Activated CD8-positive, alpha-beta T cell treated with anti-CD3 and anti-CD28 coated beads for 36 hours (primary cell): ENCODE measurements at places on chromosomes 5 and 9.

DNA sequence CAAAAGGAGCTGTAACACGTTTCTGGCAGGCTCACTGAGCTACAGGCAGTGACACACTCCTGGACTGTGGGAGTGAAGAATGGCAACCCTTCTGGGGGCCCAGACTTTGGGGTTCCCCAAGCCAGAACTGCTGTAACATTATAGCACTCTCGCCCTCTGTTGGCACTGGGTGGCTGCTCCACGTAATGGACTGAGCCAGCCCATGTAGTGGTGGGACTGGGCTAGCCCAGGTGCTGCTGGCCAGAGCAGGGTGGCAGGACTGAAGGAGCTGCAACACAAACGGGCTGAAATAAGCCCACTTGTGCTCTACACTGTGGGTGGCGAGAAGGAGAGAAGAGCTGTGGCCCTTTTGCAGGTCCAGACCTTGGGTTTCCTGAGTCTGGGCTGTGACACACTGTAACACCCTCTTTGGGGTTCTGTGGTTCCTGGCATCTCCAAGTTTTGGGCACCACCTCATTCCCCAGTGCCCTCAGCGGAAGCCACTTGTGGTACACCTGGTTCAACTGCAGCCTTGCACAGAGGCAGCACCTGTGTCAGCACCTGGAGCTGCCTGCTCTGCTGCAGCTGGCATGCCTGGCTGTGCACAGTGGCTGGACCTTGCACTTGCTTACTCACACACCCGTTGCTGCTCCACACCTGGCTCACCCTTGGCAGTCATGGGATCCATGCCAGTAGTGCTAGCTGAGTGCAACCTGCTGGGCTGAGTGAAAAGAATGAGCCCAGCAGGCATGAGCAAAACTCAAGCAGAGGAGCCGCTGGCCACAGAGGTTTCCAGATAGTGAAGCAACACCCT lies 95.0 kb upstream of the PRR16 start:
- no peak for DNase-seq

- DNase-seq, result no peak
Measured at GRCh38 chr9:69476797-69477196, 151.8 kb downstream of the ENTREP1 start.

DNA sequence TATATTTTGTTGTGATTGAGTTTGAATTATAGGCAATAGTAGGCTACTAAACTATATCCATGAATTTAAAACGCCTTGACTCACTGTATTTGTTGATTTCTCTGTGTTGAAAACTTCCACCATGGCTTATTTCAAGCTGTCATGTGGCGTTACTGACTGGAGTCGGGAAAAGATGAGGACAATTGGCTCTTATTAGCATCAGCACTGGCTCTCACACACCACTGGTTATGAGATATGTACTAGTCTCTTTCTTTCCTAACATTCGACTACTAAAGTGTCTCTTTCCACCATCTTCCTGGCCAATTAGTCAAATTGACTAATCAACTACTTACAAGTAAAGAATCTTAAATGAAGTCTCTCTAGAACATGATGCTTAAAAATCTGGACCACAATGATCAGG lies 9.1 kb upstream of the DAB2 start:
- DNase-seq, result no peak

- no peak for DNase-seq
Measured at GRCh38 chr9:89080193-89080592, 88.9 kb downstream of the S1PR3 start.

GRCh38 chr5:72459913-72460312 lies 47.3 kb downstream of the ZNF366 start:
- no peak for DNase-seq

- no peak for DNase-seq
Measured at GRCh38 chr9:127545196-127546124, 66.6 kb upstream of the STXBP1 start.

- no peak for DNase-seq
Measured at GRCh38 chr5:27855491-27855890, 817.1 kb upstream of the CDH9 start.

DNA sequence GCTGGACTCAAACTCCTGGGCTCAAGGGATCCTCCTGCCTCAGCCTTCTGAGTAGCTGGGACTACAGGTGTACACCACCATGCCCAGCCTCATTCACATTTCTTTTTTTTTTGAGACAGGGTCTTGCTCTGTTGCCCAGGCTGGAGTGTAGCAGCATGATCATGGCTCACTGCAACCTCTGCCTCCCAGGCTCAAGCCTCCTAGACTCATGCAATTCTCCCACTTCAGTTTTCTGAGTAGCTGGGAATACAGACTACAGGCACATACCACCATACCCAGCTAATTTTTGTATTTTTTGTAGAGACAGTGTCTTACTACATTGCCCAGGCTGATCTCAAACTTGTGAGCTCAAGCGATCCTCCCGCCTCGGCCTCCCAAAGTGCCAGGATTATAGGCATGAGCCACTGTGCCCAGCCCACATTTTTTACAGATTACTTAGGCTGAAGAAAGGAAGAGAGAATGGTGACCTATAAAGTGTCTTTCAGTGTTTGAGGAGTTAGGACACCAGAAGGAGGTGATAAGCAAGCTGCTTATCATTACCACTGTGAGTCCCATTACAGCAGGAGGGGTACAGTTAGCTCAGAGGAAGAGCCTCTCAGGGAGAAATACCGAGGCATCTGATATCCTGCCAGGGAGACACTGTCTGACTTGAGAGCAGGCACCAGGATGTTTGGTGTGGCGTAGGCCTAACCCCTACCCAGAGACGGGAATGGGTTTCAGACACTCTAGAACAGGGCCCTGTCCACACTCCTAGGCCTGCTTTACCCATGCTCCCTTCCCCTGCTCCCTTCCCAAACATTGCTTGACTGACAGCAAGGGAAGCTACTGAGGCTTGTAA lies 9.7 kb downstream of the FAXDC2 start:
- DNase-seq, result no peak

- DNase-seq, result no peak
Measured at GRCh38 chr5:83011985-83012384, 65.2 kb downstream of the TMEM167A start.

DNA sequence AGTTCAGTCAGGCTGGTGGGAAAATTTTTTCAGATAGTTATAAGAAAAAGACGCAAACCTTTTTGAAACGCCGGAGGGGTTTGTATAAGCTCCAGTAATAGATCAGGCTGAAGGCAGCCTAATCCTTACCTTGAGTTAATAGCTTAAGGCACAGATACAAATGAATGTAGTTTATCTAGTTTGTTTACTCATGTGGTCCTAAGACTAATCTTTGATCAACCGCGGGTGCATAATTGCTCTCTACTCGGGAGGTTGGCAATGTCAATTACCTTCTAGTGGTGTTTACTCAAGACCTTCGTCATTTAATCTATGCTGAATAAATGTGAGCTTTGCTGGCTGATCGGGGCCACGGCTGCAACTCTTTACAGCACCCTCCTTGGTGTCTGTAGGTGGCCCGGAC lies 665 bp upstream of the INSL4 start:
- no peak for DNase-seq

GRCh38 chr5:123359454-123360200 lies 63.6 kb downstream of the CEP120 start:
- DNase-seq, result no peak

DNA sequence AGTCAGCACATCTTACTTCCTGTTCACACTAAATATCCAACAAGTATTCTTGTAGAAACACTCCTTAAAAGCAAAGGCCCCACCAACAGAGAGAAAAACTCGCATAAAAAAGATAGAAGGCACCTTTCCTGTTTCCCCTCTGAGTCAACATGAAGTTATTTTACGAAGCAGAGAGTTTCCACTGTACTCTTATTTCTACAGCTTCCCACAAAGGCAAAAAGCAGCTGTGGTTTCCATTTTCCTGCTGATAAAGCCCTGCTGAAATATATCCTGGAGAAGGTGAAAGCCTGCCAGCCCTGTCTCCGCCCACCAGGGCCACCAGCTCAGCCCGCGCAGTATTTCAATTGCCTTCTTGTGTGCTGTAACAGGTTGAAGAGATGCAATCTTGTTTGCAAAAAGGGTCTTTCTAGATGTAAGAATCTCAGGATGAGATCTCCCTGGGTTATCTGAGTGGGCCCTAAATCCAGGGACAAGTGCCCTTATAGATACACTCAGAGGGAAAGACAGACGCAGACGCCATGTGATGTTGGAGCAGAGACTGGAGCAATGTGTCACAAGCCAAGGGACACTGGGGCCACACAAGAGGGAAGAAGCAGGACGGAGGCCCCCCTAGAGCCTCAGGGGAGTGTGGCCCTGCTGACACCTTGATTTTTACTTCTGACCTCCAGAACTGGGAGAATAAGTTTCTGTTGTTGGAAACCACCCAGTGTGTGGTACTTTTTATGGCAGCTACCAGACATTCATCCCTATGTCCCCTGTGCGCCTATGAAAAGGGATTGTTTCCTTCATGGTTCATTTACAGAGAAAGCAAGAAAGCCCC lies 19.9 kb downstream of the SEMA4D start:
- peak; percentile 75 for DNase-seq

- no peak for DNase-seq
Measured at GRCh38 chr5:127665641-127666040, 16.8 kb downstream of the CTXN3 start.

GRCh38 chr5:121429761-121430160 lies 421.9 kb upstream of the FTMT start:
- DNase-seq, result no peak

GRCh38 chr5:44387406-44387805 lies 1.8 kb downstream of the FGF10 start:
- DNase-seq, result no peak

DNA sequence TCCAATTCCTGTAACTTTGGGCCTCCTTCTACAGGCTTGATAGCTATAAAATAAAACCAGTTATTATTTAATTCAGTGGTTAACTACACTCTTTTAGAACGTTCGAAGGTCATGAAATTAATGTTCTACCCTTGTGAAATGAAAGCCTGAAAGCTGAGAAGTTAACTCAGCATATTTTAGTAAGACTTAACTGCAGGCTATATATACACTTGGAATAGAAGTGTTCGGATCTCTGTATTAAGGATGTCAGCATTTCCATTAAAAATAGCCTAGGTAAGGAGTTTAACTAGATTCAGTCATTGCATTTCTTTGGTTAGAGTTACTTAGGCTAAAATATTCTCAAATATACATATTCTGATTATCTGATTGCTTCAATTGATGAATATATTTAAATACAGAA lies 229.2 kb downstream of the MRPS30 start:
- DNase-seq, result no peak

DNA sequence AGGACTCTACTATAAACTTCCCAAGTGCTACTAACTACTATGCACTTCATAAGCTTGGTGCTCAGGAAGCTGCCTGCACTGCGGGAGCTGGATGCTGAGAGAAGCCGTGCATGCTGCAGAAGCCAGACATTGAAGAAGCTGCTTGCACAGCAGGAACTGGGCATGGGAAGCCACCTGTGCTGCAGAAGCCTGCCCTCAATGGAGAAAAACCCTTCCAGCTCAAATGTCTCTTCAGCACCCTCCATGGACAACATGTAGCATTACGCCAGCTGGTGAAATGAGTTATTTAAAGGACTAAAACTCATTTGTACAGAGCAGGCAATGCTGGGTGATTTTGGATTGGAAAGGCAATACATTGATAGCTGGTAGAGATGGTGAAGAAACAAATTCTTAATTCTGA lies 247.2 kb downstream of the KIF4B start:
- DNase-seq, result no peak

- no peak for DNase-seq
Measured at GRCh38 chr9:134897584-134898170, 17.1 kb downstream of the FCN2 start.

DNA sequence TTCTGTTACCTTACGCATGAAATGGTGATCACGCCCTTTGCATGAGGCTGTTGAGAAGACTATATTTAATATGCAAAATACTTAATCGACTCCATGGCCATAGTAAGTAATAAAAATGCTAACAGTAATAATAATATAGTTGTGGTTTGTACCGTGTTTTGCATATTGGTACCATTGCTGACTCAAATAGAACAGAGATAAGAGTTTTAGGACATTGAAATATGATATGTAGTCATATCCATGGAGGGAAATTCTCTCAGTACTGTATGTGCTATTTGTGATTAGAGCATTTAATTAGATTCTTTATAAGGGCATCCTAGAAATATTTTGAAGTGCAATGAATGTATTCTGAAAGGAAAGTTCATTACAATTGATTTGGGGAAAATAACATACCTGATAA lies 41.9 kb downstream of the CFAP90 start:
- no peak for DNase-seq

DNA sequence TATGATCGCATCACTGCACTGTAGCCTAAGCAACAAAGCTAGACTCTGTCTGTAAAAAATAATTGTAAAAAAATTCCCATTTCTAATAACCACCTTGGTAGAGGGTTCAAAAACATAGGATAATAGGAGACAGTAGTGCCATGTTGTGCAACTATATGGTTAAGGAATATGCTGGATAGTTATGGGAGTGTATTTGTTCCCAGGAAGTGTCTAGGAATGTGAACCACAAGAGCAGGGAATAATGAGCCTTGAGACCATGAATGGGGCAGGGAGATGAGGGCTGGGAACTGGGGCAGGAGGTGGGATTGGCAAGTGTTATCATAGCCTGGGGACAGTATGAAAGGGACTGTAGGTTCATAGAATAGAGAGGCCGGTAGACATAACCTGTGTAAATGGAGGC lies 50.4 kb downstream of the RUSC2 start:
- DNase-seq, result no peak

DNA sequence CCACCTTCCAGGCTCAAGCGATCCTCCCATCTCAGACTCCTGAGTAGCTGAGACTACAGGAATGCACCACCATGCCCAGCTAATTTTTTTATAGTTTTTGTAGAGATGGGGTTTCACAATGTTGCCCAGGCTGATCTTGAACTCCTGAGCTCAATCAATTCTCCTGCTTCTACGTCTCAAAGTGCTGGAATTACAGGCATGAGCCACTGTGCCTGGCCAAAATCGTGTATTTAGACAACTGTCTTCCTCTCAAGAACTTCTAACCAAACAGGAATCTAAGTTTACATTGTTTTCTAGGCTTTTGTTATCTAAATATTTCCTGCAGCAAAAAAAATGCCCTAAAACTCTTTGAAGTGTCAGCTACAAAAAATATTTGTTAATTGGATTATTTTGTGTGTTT lies 78.8 kb downstream of the NLN start:
- no peak for DNase-seq

- no peak for DNase-seq
Measured at GRCh38 chr9:37209431-37210386, 89.3 kb downstream of the ZCCHC7 start.

- no peak for DNase-seq
Measured at GRCh38 chr9:86486891-86487837, 133.0 kb upstream of the TUT7 start.

GRCh38 chr5:174765540-174765939 lies 41.2 kb downstream of the MSX2 start:
- no peak for DNase-seq

GRCh38 chr5:107319901-107320300 lies 350.8 kb downstream of the EFNA5 start:
- no peak for DNase-seq

- DNase-seq, result no peak
Measured at GRCh38 chr5:113268232-113268631, 166.6 kb downstream of the TSSK1B start.

DNA sequence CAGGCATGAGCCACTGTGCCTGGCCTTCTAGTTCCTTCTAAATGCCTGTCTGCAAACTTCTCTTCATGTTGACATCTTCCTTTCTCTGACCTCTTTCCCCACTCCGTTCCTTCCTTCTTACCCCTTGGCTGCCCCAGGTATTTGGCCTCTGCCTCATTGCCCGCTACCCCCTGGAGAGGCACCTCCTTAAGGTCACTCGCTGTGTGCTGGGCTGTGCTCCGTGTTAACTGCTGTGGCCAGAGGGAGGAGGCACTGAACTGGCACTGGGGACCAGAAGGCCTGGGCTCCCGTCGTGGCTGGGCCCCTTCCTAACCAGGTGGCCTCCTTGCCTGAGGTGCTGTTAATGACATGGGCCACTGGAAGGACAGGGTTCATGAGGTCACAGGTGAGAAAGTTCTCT lies 39.4 kb downstream of the LAMC3 start:
- no peak for DNase-seq
